ENCODE measurements at places on chromosomes 1 and 21. TPM values are rescaled to one million over a fixed set of nuclear protein-coding genes. Genes with fewer than 3 reads are reported as not detected.

Gene PTCH2
- 0.38 TPM for total RNA-seq

Gene MYOC
- 0.23 TPM for total RNA-seq

Gene CGN
- total RNA-seq: 0.35 TPM

Gene S100A8
- not detected for total RNA-seq

Gene FAM167B
- 2.7 TPM for total RNA-seq

Gene KCNJ15
- 23.1 TPM for total RNA-seq

Gene IL19
- total RNA-seq: not detected

Gene LIN28A
- total RNA-seq: 0.08 TPM

Gene SSU72
- total RNA-seq: 24.2 TPM

Gene DENND4B
- total RNA-seq: 7.9 TPM

Gene CA6
- total RNA-seq: not detected

Gene FAM3B
- total RNA-seq: not detected

Gene PCAT6
- not detected for total RNA-seq

Gene GSTM1
- 6.1 TPM for total RNA-seq

Gene FMO3
- total RNA-seq: 3.1 TPM

Gene ARHGAP29
- total RNA-seq: 19.3 TPM

Gene BCL2L15
- not detected for total RNA-seq

Gene EDARADD
- not detected for total RNA-seq

Gene PRCC
- total RNA-seq: 9.8 TPM

Gene GGPS1
- 27.3 TPM for total RNA-seq

Gene GPR161
- total RNA-seq: 20.0 TPM

Gene C8A
- not detected for total RNA-seq

Gene TCP10L
- not detected for total RNA-seq

Gene ATAD3C
- total RNA-seq: 0.15 TPM

Gene ITGB2
- 0.30 TPM for total RNA-seq

Gene CLCNKB
- total RNA-seq: not detected

Gene LINGO4
- total RNA-seq: not detected
